ENCODE measurements at places on chromosomes 6 and 20. TPM values are rescaled to one million over a fixed set of nuclear protein-coding genes. Genes with fewer than 3 reads are reported as not detected.

DNA sequence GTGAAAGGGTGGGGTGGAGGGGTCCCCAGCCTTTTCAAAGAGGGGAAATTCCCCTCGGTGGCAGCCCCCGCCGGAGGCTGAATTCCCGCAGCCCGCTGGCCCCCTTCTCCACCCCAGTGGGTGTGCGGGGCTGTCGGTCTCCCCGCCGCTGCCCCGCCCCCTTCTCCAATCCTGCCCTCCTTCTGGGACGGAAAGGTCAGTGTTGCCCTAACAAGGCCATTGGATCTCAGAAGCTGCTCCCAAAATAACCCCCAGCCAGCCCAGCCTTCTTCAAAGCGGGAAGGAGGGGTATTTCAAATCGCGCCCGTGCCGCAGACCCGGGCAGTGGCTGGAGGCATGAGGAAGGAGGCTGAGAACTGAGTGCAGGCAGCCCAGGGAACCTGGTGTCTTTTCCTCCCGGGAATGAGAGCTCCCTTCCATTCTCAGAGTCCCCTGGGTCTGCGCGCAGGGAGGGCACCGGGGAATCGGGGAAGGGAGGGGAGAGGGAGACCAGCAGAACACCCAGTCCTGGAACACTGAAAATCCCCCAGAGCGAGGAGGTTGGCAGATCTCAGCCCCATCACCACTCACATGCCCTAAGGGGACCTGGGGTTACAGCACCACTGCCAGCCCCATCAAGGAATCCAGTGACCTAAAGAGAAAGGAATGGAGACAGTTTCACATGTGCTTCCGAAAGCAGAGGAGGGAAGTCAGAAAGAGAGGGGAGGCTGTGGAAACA, at the start of gene JPH2:
Gene JPH2 (minus strand): TSS at position 135 of the 718 bp plus-strand sequence. CDS start 483 bp downstream, outside the sequence.
- DNase-seq: peak; percentile 100

The HLA-DRB5 gene
- not detected for total RNA-seq

DNA sequence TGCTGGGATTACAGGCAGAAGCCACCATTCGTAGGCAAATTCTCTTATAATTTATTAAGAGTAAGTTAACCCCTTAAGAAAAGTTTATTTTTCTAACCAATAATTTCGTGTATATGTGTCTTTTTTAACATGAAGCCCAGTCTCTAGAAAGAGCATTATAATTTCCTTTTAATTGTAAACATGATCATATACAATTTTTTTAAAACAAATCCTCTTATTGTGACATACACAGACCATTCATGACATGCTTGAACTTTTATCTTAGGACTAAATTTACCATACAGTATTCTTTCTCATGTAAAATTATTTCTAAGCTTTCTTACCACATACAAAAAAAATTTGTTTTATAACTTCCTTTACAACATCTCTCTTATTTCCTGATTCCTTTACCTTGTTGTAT, 6.7 kb downstream of the ACOT13 start:
- peak; percentile 19 for DNase-seq

The KIAA0408 gene
- 3.0 TPM for total RNA-seq

The GPR6 gene
- not detected for total RNA-seq

GRCh38 chr20:52105442-52106422, 85.8 kb downstream of the ZFP64 start:
- DNase-seq: peak; percentile 49

The DDX43 gene
- not detected for total RNA-seq

The HLA-DRA gene
- total RNA-seq: 1.2 TPM

GRCh38 chr20:26216025-26216424, 519.4 kb upstream of the ZNF337 start:
- peak; percentile 60 for DNase-seq

The DCDC2 gene
- total RNA-seq: 0.20 TPM
